ENCODE measurements at places on chromosomes 5 and 9. TPM values are rescaled to one million over a fixed set of nuclear protein-coding genes. Genes with fewer than 3 reads are reported as not detected.

GRCh38 chr5:96434201-96434645 lies 1.2 kb upstream of the PCSK1 start:
- peak; percentile 37 for DNase-seq

DNA sequence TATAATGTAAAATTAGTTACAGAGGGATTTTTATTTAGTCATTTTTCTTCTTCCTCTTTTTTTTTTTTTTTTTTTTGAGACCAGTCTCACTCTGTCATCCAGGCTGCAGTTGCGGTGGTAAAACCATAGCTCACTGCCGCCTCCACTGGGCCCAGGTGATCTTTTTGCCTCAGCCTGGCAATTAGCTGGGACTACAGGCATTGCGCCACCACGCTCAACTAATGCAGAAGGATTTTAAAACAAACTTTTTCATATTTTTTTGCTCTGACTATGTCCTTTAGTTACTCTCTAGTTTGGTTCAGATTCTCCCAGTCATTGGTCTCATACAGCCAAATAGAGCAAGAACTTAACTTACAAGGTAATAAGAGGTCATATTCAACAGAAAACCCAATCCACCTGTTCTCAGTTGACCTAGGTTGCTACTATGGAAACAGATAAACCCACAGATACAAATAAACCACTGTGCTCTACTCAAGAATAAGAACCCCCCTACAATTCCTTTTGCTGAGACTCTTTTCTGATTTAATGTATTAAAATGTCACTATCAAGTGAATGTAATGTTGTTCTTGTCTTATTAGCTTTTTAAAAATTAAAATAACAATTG lies 50.1 kb upstream of the TTC39B start:
- DNase-seq, result peak; percentile 27

The PCDH12 gene
- 0.05 TPM for total RNA-seq

DNA sequence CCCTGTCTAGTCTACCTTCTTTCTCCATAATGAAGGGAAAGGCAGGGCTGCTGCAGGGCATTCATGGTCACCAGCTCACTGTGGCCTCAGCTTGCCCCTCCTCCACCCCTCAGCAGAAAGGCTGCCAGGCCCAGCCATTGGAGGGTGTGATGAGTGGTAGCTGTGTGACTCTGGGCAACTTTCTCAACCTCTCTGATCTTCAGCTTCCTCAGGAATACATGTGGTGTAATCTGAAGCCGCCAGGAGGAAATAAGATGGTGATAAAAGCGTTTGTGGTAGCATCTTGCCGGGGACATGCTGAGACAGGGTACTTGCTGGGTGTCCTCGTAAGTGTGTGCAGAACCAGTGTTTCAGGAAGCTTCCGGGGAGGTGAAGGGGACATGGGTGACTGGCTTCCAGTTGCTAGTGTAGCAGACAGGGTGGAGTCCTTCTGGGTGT lies 9.8 kb downstream of the CXCL14 start:
- no peak for DNase-seq

The PCDHGA4 gene
- total RNA-seq, result not detected

GRCh38 chr5:16983972-16984371 lies 47.9 kb upstream of the MYO10 start:
- no peak for DNase-seq

DNA sequence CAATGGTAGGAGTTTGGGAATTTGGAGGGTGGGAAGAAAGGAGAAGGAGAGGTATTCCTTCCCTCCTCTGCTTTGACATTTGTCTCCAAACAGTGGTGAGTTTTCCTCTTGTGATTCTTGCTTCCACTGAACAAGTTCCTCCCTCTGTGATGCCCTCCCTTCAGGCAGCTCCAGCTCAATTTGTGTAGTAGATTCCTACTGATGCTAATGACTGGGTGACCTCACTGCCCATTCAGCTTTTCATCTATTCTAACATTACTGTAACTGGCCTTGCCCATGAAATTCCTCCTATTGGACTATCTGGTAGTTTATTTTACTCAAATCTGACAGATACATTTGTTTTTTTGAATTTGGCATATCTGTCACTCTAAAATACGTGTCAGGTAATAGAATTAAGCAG lies 121.4 kb downstream of the NFIB start:
- no peak for DNase-seq

The SLC28A3 gene
- not detected for total RNA-seq

The POU4F3 gene
- total RNA-seq, result not detected

The CATSPER3 gene
- 0.50 TPM for total RNA-seq

DNA sequence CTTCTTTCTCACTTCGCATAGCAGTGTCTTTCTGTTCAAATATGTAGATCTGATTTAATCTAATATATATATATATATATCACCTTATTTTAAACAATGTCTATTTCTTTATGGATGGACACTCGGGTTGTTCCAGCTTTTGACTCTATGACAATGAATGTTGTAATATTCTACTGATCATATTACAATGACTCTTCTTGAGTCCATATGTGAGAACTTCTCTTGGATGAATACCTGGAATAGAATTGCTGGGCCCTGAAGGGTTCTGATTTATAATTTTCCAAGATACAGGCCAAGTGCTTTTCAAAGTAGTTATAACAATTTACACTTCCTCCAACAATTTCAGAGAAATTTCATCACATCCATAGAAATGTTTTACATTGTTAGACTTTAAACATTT lies 28.8 kb downstream of the NTRK2 start:
- no peak for DNase-seq

DNA sequence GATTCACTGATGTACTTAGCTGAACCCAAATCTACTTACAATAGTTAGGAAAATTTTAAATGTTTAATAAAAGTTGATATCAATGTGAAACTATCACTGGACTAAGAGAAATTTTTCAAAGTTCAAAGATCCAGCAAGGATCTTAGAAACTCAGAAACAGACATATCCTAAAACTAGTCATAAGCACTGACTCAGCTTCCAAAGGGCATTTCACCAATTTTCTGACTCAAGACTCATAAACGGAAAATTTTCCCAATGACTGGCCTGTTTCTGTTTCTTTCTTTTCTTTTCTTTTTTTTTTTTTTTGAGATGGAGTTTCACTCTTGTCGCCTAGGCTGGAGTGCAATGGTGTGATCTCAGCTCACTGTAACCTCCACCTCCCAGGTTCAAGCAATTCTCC lies 66.6 kb downstream of the CDC14B start:
- no peak for DNase-seq

The LCP2 gene
- 304 TPM for total RNA-seq
